ENCODE measurements at places on chromosomes 13 and 19. TPM values are rescaled to one million over a fixed set of nuclear protein-coding genes. Genes with fewer than 3 reads are reported as not detected.

DNA sequence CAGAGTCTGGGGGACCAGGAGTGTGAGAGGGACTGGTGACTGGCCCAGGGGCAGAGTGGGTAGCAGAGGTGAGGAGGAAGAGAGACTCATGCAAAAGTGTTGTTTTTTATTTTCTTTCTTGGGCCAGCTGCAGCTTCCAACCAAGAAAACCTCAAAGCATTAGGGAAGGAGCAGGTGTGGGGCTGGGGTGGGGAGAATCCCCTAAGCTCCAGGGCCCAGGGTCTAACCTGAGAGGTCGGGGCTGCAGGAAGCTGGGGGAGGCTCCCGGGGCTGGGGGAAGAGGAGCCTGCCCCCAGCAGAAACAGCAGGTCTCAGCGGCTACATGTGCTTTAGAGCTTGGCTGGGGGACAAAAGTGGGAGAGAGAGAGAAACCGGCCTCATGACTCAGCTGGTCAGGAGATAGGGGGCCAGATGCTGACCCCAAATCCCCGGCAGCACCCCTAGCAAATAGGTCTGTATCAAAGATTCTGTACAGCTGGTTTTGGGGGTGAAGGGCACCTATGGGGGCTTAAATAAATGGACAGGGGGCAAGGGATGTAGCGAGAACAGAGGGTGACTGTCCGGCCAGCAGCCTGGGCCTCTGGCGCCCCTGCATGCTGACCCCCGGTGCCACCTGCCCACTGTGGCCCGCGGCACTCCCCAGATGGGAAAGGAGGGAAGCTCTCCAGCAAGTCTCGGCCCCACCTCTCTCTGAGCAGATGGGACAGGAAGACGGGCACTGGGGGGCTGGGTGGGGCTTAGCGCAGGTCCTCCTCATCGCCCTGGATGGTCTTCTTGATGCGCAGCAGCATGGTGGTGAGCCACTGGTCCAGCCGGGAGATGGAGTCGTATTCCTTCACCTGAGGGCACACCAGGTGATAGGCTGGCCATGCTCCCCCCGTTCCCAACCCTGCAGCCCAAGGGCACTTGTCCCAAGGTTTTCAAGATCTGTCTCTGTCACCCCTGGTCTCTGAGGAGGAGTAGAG, 3.8 kb upstream of the KPTN start:
- DNase-seq: no peak

- no peak for DNase-seq
These were observed 1077.3 kb upstream of the MIR17HG start for GRCh38 chr13:90270226-90270625.

The SERTAD1 gene
- 12.0 TPM for polyA plus RNA-seq

The DIS3 gene
- 33.7 TPM for polyA plus RNA-seq

DNA sequence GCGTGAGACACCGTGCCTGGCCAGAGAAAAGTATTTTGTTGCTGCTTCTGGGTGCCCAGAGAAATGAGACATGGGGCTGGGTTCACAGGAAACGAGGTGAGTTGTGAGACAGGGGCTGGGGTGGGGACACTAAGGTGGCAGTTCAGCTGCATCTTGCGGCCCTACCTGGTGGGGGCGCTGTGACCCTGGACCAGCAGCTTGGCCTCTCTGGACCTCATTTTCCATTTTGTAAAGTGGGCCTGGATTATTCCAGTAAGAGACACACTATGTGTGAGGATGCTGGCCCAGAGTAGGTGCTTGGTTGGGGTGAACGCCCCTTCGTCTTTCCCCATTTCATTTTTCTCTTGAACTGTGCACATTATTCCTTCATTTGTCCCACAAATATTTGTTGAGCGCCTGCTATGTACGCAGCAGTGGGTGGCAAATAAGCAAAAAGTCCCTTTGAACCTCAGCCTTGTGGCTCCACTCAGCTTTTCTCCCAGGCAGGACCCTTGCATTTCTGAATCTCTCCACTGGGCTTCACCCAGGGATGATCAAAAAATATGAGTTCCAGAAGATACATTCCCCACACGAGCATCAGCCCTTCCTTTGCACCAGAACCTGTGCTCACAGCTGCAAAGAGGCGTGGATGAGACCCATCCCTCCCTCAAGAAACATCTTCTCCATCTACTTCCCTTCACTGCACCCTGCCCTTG, 26.6 kb upstream of the OR10H1 start:
- no peak for DNase-seq

- DNase-seq: no peak
These were observed 2.5 kb downstream of the PRKCSH start for GRCh38 chr19:11437955-11438354.

- no peak for DNase-seq
These were observed at the start of gene TJP3 for GRCh38 chr19:3708207-3708931. TJP3 (plus strand) TSS chr19:3708384; CDS start chr19:3728433, 20,049 bp downstream.

DNA sequence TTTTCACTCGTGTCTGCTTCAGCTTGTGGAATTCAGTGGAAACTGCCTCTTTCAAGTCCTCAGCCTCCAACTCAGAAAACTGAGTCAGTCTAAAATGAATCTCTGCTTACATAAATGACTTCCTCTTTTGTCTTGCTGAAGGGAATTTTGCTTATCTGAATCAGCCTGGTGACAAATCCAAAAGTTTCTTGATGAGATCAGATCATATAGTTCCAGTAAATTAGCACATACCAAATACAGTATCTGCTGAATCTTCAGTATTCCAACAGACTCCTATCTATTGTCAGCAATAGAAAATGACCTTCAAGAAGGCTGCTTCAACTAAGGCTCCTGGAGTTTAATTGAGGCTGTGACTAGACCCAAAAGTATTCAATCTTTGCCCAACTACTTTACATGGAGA, 290.0 kb downstream of the MZT1 start:
- DNase-seq: no peak

The CBY2 gene
- 0.74 TPM for polyA plus RNA-seq

DNA sequence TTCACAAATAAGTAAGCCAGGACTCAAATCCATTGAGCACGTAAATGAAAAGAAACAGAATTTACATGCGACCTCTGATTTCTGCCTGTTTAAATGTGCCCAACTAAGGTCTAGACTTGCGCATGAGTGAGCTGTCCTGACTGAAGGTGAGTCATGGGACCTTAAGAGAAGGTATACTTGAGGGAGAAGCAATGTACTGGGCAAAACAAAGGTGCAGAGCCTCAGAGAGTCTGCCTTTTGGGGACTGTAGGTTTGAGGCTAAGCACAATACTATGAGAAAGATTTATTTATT, 45.8 kb downstream of the UFM1 start:
- DNase-seq: no peak

GRCh38 chr13:39892721-39893685, 237.5 kb downstream of the COG6 start:
- DNase-seq: no peak

The ZNF541 gene
- polyA plus RNA-seq: 0.40 TPM

All from renal pelvis (tissue), 12 donors.